SK-N-SH (cell line): ENCODE measurements at places on chromosomes 4 and X.

- DNase-seq, result no peak
- no peaks in the 10 kb centered on the region for H3K27me3 ChIP-seq
These were observed 439.5 kb upstream of the BOD1L1 start for GRCh38 chr4:14066979-14067378.

DNA sequence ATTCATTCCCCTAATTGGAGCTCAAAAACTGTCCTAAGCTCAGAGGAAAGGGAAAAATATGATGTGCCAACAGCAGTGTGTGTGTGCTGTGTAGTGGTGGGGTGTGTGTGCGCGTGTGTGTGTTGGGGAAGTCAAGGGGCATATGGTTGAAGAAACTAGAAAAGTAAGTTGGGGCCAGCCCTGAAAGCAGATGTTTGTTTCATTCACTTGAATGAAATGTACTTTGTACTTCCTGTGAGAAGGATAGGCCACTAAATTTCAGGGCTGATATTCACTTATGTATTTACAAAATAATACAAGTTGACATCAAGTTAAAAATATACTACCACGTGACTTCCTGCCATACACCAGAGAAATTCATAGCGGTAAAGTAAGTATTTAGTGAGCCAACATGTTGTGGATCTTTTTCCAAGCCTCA, 151.3 kb upstream of the JADE1 start:
- no peaks in the 10 kb centered on the region for H3K27me3 ChIP-seq
- no peak for DNase-seq
- H3K4me1 ChIP-seq, result no peaks in the 10 kb centered on the region
- no peak overlapping the region for H3K4me3 ChIP-seq
- no peaks in the 10 kb centered on the region for H3K36me3 ChIP-seq

- no peak for DNase-seq
- H3K27me3 ChIP-seq, result peaks cover 12% of the 10 kb centered on the region
- H3K36me3 ChIP-seq, result no peaks in the 10 kb centered on the region
- H3K27ac ChIP-seq, result no peak overlapping the region
- no peaks in the 10 kb centered on the region; the same call in 1 of the 2 replicates for H3K4me1 ChIP-seq
- H3K4me3 ChIP-seq, result no peak overlapping the region
These were observed 23.6 kb downstream of the TMEM255A start for GRCh38 chrX:120287513-120288112.

GRCh38 chr4:121156822-121157769, 7.0 kb downstream of the TNIP3 start:
- H3K4me1 ChIP-seq, result peaks cover 9% of the 10 kb centered on the region; the same call in 1 of the 2 replicates
- H3K27ac ChIP-seq, result peak overlapping the region; percentile 46; the same call in 1 of the 2 replicates
- DNase-seq, result peak; percentile 39
- no peaks in the 10 kb centered on the region for H3K36me3 ChIP-seq
- peak overlapping the region; percentile 51 for H3K4me3 ChIP-seq

- no peaks in the 10 kb centered on the region for H3K27me3 ChIP-seq
- H3K4me1 ChIP-seq, result no peaks in the 10 kb centered on the region
- H3K4me3 ChIP-seq, result no peak overlapping the region
- no peak overlapping the region for H3K27ac ChIP-seq
These were observed 195.9 kb downstream of the CHM start for GRCh38 chrX:85851418-85851817.

- no peak overlapping the region for H3K4me3 ChIP-seq
- peak overlapping the region; percentile 29 for H3K27ac ChIP-seq
- H3K36me3 ChIP-seq, result peaks cover 55% of the 10 kb centered on the region
- H3K4me1 ChIP-seq, result no peaks in the 10 kb centered on the region
- H3K27me3 ChIP-seq, result no peaks in the 10 kb centered on the region
- peak; percentile 62 for DNase-seq
These were observed 41.9 kb downstream of the TNIP2 start for GRCh38 chr4:2714061-2714770.

- no peak overlapping the region for H3K27ac ChIP-seq
- H3K36me3 ChIP-seq, result no peaks in the 10 kb centered on the region
- no peaks in the 10 kb centered on the region for H3K4me1 ChIP-seq
- DNase-seq, result no peak
- no peak overlapping the region for H3K4me3 ChIP-seq
These were observed 170.9 kb upstream of the CPEB2 start for GRCh38 chr4:14831416-14831815.

- H3K4me1 ChIP-seq, result no peaks in the 10 kb centered on the region
- H3K27ac ChIP-seq, result no peak overlapping the region
- H3K4me3 ChIP-seq, result no peak overlapping the region
- DNase-seq, result no peak
- peaks cover 3% of the 10 kb centered on the region for H3K36me3 ChIP-seq
- no peaks in the 10 kb centered on the region for H3K27me3 ChIP-seq
These were observed 726.3 kb upstream of the INTU start for GRCh38 chr4:126906466-126906865.

DNA sequence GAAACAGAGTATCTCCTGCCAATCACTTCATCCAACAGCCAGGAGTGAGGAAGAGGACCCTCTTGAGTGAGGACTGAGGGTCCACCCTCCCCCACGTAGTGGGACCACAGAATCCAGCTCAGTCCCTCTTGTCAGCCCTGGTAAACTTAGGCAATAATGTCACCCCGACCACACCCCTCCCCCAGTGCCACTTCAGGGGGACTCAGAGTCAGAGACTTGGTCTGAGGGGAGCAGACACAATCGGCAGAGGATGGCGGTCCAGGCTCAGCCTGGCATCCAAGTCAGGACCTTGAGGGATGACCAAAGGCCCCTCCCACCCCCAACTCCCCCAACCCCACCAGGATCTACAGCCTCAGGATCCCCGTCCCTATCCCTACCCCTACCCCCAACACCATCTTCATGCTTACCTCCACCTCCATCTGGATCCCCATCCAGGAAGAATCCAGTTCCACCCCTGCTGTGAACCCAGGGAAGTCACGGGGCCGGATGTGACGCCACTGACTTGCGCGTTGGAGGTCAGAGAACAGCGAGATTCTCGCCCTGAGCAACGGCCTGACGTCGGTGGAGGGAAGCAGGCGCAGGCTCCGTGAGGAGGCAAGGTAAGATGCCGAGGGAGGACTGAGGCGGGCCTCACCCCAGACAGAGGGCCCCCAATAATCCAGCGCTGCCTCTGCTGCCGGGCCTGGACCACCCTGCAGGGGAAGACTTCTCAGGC, at the start of the genes CSAG1 and MAGEA12:
Gene CSAG1 (minus strand): TSS at position 461 of the 715 bp plus-strand sequence. CDS start 1,261 bp downstream, outside the sequence.
Gene MAGEA12 (plus strand): TSS at position 497 of the 715 bp plus-strand sequence. CDS start 2,405 bp downstream, outside the sequence.
- DNase-seq, result peak; percentile 81
- no peaks in the 10 kb centered on the region for H3K4me1 ChIP-seq
- peaks cover 2% of the 10 kb centered on the region; the same call in 1 of the 2 replicates for H3K36me3 ChIP-seq
- H3K27ac ChIP-seq, result no peak within 1 kb of the TSS
- H3K4me3 ChIP-seq, result peak within 1 kb of the TSS; percentile 73

GRCh38 chrX:44435047-44435446, 91.6 kb upstream of the EFHC2 start:
- H3K27me3 ChIP-seq, result no peaks in the 10 kb centered on the region
- no peaks in the 10 kb centered on the region for H3K4me1 ChIP-seq
- DNase-seq, result no peak

DNA sequence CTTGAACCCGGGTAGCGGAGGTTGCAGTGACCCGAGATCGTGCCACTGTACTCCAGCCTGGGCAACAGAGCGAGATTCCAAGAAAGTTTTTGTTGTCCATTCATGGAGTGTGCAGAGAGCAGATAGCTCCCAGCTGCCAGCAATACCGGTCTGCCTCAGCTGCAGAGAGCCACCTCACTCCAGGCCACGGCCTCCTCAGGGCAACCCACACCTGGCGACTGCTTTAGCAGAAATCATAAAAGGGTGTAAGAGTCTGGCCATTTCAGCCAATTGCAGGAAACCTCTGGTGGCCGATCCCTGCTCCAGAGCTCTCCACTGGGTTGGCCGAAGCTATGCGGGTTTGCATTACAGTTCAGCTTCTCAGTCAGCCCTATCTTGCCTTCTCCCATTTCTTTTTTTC, 227.4 kb upstream of the BCOR start:
- no peaks in the 10 kb centered on the region for H3K4me1 ChIP-seq
- H3K36me3 ChIP-seq, result no peaks in the 10 kb centered on the region
- no peak overlapping the region for H3K27ac ChIP-seq
- DNase-seq, result no peak

- H3K4me1 ChIP-seq, result no peaks in the 10 kb centered on the region
- H3K27me3 ChIP-seq, result no peaks in the 10 kb centered on the region
- no peak overlapping the region for H3K4me3 ChIP-seq
- no peak for DNase-seq
These were observed 456.5 kb downstream of the SPOCK3 start for GRCh38 chr4:166777760-166778159.

DNA sequence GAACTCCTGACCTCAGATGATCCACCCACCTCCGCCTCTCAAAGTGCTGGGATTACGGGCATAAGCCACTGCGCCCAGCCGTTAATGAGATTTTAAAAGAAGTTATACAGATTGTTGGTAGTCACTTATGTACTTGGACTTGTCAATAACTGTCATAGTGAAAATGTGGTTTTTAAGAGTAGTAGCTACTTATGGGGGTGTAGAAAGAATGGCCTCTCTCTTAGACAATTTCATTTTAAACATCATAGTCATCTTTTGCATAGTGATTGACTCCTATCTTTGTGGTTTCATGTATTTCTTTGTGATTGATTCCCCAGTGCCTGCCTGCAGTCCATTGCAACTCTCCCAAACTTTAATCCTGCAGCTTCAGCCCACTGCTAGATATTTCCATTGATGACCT, 17.4 kb downstream of the FAM199X start:
- no peak overlapping the region for H3K4me3 ChIP-seq
- H3K36me3 ChIP-seq, result peaks cover 13% of the 10 kb centered on the region
- no peak for DNase-seq
- 0 out of 2 replicates have a peak, but pooled peaks cover 3% of the 10 kb centered on the region for H3K27me3 ChIP-seq
- H3K4me1 ChIP-seq, result no peaks in the 10 kb centered on the region

GRCh38 chr4:169210504-169211118, 60.1 kb downstream of the SH3RF1 start:
- H3K4me3 ChIP-seq, result no peak overlapping the region
- H3K4me1 ChIP-seq, result peaks cover 5% of the 10 kb centered on the region
- H3K27me3 ChIP-seq, result no peaks in the 10 kb centered on the region
- DNase-seq, result no peak

DNA sequence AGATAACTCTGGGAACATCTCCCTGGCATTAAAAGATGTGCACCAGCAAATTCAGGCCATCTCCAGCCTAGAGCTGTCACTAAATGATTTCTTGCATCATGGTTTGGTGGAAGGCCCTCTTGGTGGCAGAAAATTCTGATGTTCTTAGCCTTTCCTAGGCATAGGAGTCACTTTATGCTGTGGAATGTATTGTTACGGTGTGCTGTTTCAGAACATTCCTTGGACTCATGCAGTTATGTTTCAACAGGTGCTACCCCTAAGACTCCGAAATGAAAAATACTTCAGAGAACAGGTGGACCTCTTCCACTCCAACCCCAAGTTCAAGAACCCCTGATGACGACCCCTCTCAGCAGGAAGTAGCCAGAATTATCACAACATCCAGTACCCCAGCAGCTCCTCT, 20.3 kb upstream of the PAPSS1 start:
- no peaks in the 10 kb centered on the region for H3K36me3 ChIP-seq
- no peaks in the 10 kb centered on the region for H3K27me3 ChIP-seq
- DNase-seq, result no peak
- no peak overlapping the region for H3K27ac ChIP-seq
- H3K4me1 ChIP-seq, result peaks cover 11% of the 10 kb centered on the region; the same call in 1 of the 2 replicates

GRCh38 chr4:95124906-95125504, 367.2 kb downstream of the BMPR1B start:
- peak; percentile 36 for DNase-seq
- H3K4me1 ChIP-seq, result peaks cover 9% of the 10 kb centered on the region
- H3K36me3 ChIP-seq, result no peaks in the 10 kb centered on the region
- peak overlapping the region; percentile 53 for H3K27ac ChIP-seq
- no peaks in the 10 kb centered on the region for H3K27me3 ChIP-seq

GRCh38 chrX:42680666-42681065, 97.3 kb downstream of the PPP1R2C start:
- H3K27ac ChIP-seq, result no peak overlapping the region
- no peak for DNase-seq
- no peak overlapping the region for H3K4me3 ChIP-seq
- H3K4me1 ChIP-seq, result no peaks in the 10 kb centered on the region
- no peaks in the 10 kb centered on the region; the same call in 1 of the 2 replicates for H3K27me3 ChIP-seq

DNA sequence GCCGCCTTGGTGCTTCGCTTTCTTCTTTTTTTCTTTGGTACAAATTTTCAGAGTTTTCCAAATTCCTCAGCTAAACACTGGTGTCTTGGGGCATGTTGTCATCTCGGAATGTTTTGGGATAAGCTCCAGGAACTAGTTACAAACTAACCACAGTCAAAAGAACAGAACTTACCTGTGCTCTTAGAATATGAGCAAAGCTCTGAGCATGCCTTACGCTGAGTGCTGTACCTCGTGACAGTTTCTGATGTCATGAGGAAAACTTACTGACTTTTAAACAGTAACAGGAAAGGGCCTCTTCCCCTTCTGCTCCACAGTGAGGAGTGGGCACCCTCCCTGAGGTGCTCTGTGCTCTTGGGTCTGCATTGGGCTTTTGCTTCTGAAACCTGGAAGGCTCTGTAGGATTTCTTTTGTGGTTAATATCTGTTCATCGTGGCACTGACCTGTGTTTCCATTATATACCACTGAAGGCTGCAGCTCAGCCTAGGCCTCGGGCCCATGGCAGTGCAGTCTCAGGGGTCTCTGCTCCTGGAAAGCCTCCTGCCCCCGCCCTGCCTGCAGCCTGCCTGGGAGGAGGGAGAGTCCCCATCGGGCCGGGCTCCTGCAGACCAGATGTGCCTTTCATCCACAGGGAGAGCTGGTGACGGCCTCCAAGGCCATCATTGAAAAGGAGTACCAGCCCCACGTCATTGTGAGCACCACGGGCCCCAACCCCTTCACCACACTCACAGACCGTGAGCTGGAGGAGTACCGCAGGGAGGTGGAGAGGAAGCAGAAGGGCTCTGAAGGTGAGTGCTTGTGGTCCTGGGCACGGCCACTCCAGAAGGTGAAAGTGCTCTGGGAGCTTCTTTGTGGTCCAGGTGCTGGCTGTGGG, 48.7 kb downstream of the NOP14 start:
- H3K27me3 ChIP-seq, result no peaks in the 10 kb centered on the region
- peaks cover 27% of the 10 kb centered on the region for H3K36me3 ChIP-seq
- DNase-seq, result no peak
- no peak overlapping the region for H3K27ac ChIP-seq

GRCh38 chr4:76373919-76374552, 46.9 kb downstream of the CCDC158 start:
- no peak for DNase-seq
- no peaks in the 10 kb centered on the region; the same call in 1 of the 2 replicates for H3K27me3 ChIP-seq
- peaks cover 7% of the 10 kb centered on the region; the same call in 1 of the 2 replicates for H3K4me1 ChIP-seq
- H3K36me3 ChIP-seq, result no peaks in the 10 kb centered on the region
